ENCODE measurements at places on chromosomes 12 and 14. TPM values are rescaled to one million over a fixed set of nuclear protein-coding genes. Genes with fewer than 3 reads are reported as not detected.

Gene PRIMA1
- not detected for total RNA-seq

Gene IRAK3
- total RNA-seq = 0.02 TPM

Gene SMARCC2
- total RNA-seq = 32.4 TPM

Gene EPYC
- total RNA-seq = 0.17 TPM

Gene EIF2S3B
- total RNA-seq = 0.64 TPM

Gene ABCD2
- total RNA-seq = not detected

Gene AMDHD1
- total RNA-seq = 1.5 TPM

Gene NGB
- total RNA-seq = not detected

DNA sequence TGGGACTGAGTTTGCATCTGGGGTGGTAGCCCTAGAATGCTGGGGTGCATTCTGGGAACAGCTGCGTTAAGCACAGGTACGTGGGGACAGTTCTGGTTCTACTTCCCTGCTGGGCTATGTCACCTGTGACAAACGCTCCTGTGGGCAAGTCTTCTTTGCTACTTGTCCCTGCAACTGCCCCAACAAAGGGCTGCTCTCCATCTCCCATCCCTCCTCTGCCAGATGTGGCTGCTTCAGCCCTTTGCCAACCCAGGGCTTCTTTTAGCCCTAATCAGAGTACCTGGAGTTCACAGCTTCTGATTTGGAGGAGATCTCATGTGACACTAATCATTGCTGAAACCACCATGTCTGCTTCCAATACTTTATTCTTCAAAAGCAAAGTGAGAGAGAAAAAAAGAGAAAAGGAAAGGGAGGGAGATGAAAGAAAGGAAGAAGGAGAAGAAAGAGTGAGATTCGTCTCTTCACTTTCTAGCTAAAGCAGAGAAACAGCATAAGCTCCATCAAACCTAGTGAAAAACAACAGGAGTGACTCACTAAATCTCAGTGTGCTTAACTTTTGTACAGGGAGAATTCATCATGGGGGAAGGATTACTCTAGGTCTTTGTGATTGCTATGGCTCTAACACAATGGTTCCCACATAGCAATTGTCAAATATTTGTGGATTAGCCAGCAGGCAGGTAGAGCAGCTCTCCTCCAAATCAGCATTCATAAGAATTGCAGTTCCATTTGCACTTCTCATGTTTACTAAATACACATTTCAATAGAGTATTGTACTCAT, 174.8 kb downstream of the LRIG3 start:
- peak; percentile 32 for DNase-seq

DNA sequence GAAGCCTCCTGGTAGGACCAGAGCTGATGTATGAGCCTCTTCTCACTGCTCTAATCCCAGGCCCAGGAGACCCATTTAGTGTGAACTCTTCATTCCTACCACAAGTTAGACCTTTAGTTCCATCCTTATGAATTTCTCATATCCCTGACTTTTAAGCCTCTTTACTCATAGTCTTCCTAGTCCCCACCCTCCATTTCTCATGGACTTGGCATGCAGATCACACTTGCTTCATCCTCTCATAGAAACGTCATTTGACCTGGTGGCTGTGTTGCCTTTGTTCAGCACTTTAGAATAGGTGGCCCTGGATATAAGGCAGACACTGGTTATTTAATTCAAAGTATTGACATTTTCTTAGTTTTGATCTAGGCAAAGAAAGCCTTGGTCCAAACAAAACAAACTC, 99.5 kb downstream of the SLC16A7 start:
- DNase-seq = peak; percentile 51

DNA sequence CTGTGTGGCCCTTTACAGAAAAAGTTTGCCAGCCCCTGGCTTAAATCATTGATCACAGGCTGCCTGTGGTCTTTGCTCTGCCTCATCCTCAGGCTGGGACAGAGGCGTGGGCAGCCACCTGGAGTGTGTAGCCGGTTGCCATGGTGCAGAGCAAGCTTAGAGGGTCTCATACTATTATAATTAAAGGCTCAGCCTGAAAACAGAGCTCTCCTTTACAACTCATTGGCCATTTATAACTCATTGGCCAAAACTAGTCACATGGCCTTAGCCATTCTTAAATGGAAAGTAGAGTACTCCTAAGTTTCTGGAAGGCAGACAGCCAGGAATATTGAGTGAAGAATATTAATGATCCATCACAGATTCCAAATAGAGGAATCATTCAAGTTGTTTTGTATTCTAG, 3.0 kb downstream of the HSP90B1 start:
- no peak for DNase-seq

GRCh38 chr12:46150735-46151134, 118.1 kb downstream of the SLC38A1 start:
- DNase-seq = no peak

- peak; percentile 6 for DNase-seq
Observed at GRCh38 chr14:49106741-49107667, 479.2 kb downstream of the RPS29 start.

DNA sequence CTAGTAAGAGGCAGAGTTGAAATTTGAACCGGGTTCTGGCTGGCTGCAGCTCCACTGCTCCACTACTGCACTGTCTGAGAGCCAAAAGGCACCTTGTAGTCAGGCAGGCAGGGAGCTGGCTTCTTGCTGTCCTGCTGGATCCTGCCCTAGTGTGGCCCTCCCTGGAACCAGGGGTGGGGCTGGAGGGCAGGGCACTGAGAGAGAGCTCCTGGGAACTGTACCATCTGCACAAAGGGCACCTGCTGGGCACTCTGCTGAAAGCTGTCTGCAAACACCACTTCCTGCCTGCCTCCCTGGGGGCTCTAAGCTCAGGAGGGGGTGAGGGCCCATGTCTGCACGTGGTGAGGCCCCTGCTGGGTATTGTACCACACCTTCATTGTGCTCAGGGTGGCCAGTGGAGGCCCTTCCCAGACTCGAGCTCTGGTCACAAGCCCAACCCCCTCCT, 19.0 kb upstream of the TCL1B start:
- DNase-seq = no peak

GRCh38 chr12:93526786-93527428, 45.6 kb upstream of the SOCS2 start:
- DNase-seq = peak; percentile 92

GRCh38 chr14:52730709-52731111, 744 bp downstream of the STYX start:
- DNase-seq = no peak

GRCh38 chr14:78170203-78170602, at the start of gene NRXN3:
Gene NRXN3 (plus strand): TSS chr14:78170373. CDS start chr14:78243094, 72,721 bp downstream.
- DNase-seq = no peak

All from M059J (cell line).